ENCODE measurements at places on chromosomes 7 and 10. TPM values are rescaled to one million over a fixed set of nuclear protein-coding genes. Genes with fewer than 3 reads are reported as not detected.

DNA sequence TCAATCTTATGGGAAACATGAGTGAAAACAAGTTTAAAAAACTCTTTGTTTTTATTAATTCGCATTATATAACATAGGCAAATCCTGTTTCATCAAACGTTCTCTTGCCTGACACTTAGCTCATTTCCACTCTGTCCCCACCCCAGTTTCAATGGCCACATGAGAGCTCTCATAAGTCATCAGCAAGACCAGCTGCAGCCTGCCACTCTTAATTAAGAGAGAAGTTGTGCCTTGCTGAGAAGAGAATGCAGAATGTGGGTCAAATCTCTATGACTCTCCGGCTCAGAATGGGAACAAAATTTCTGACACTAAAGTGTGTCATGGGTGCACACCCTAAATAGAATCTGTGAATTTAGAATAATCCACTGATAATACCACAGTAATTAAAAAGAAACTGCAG, 39.6 kb downstream of the ASAH2 start:
- no peak for DNase-seq

The CALML5 gene
- not detected for polyA plus RNA-seq

The BTBD16 gene
- polyA plus RNA-seq, result not detected

DNA sequence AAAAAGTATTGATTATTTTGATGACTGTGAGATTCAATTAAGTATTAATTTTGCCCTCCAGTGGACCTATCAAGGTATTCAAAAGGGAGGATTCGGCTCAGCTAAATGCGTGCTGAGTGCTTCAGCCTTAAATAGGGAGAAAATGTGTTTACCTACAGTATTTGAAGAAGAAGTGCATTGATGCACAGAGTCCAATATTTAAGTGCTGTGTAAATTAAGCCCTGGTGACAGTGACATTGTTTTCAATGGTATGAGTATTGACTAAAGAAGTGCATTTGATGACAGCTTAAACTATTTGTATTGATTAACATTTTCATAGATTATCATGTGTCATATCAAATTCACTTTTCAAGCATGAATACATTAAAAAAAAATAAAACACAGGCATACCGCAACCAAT, 106.6 kb downstream of the POU6F2 start:
- no peak for DNase-seq

- no peak for DNase-seq
Measured at GRCh38 chr10:117186832-117187615, 10.3 kb upstream of the KCNK18 start.

The INTS1 gene
- polyA plus RNA-seq, result 66.2 TPM

GRCh38 chr7:118186501-118186900, 2.5 kb downstream of the LSM8 start:
- no peak for DNase-seq

DNA sequence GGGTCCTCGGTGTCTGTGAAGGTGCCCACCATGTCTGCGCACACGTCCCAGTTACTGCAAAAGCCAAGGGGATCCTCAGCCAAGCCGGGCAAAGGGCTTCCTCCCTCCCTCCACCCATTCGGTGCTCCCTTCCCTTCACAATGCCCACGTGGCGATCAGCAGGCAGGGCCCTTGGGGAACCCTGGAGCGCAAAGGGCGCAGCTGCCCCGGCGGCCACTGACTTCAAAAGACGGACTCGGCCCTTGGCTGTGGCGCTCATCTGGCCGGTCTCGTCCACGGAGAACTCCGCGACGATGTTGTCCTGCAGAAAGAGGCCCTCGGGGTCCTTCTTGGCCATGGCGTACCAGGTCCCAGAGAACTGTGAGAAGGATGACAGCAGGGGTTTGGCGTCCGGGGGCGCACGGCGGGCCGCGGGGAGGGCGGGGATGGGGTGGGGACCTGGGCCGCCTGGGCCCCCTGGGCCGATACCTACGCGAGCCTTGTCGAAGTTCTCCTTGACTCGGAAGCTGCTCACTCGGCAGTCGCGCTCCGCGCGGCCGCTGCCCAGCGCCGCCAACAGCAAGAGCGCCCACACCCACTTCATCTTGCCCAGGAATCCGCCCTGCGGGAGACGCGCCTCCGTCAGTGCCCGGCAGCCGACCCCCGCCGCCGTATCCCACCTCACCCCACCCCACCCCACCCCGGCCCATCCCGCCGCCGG, 439 bp downstream of the RBP4 start:
- DNase-seq, result no peak

- DNase-seq, result peak; percentile 68
Measured at GRCh38 chr10:11874568-11875493, 51.7 kb downstream of the PROSER2 start.

The COMTD1 gene
- polyA plus RNA-seq, result 4.3 TPM

- peak; percentile 42 for DNase-seq
Measured at GRCh38 chr10:688312-689120, 952 bp downstream of the DIP2C start.

The SPDYE1 gene
- polyA plus RNA-seq, result 2.2 TPM

- no peak for DNase-seq
Measured at GRCh38 chr7:68474661-68475216, 1123.5 kb upstream of the AUTS2 start.

DNA sequence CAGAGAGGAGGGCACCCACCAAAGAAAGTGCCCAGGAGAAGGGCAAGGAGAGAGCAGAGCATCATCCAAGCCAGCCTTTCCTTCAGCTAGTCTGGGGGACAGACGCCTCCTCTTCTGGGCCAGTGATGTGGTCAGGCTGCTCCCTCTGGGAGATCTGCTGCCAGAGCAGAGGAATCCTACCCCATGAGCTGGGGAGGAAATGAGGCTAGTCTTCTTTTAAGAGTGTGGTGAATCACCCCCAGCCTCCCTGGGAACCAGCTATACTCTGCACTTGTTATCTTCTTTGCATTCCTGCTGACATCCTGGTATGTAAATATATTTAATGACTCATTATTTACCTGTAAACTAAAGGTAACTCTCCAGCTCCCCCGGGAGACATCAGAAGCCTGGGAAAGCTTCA, 41.6 kb upstream of the EPHB6 start:
- no peak for DNase-seq

GRCh38 chr10:33306701-33307519, 27.6 kb downstream of the NRP1 start:
- no peak for DNase-seq

DNA sequence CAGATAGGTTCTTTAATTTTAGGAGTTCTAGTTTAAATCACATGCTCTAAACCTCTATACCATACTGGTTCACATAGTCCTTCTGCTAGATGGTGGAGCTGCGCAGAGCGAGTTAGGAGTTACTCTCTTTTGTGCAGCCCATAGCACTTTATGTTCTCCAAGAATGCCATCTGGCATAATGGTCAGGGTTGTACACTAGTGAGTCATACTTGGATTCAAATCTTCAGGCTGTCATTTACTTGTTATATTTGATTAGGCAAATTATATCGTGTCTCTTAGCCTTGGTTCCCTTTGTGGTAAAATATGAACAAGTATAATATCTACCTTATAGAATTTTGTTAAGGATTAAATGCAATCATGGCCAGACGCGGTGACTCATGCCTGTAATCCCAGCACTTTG, 1078.3 kb downstream of the NRG3 start:
- no peak for DNase-seq

The TECPR1 gene
- 27.4 TPM for polyA plus RNA-seq

The GALNT11 gene
- polyA plus RNA-seq, result 56.5 TPM

- no peak for DNase-seq
Measured at GRCh38 chr7:102925976-102926782, 13.4 kb downstream of the LRRC17 start.

GRCh38 chr7:12092499-12093130, 118.5 kb upstream of the TMEM106B start:
- no peak for DNase-seq

GRCh38 chr7:128672927-128673517, 930 bp downstream of the GARIN1A start:
- DNase-seq, result peak; percentile 33

DNA sequence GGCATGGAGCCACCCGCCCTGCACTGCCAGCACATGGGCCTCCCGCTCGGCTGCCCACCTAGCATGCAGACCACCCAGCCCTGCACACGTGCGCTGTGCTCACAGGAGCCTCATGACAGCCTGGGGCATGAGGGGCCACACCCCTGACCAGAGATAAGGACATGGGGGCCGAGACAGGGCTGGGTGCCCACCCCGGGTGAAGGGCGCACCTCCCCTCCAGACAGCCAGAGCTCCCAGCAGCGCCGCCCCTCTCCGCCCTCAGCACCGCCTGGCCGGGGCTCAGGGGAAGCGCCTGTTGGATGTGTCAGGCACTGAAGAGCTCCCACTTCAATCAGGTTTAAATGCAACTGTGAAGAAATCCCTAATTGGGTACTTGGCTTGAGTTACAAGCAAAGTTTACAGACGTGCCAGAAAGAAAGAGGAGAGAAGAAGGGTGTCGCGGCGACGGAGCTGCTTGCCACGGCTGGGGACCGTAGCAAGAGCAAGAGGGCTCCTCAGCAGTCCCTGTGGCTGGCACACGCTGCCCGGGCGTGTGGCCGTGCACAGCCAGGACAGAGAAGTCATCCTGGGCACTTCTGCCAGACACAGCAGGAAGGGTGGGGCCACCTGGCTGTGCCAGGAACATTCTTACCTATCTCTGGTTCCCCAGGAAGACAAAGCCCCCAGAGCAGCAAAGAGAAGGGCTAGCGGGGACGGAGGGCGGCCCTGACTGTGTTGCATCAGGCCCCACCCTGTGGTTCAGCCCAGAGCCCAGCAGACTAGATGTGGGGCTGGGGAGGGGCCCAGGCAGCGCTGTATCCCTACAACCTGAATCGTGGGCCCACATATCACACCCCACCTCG, 247.4 kb downstream of the ELFN1 start:
- peak; percentile 34 for DNase-seq

- DNase-seq, result no peak
Measured at GRCh38 chr10:49746626-49747302, 15.4 kb downstream of the OGDHL start.

The SPACDR gene
- 3.6 TPM for polyA plus RNA-seq

The NME8 gene
- polyA plus RNA-seq, result not detected

DNA sequence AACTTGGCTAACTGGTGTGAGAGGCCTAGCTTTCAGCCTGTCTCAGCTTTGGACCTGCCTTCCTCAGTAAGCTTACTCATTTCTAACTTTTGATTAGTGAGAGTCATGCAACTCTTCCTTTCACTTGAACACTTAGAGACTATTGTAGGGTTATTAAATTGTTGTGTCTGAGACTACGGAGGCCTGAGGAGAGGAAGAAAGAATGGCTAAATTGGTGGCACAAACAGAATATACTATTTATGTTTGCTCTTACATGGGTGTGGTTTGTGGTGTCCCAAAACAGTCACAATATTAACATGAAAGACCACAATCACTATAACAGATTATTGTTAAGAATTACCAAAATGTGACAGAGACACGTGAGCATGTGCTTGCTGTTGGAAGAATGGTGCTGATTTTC, 82.1 kb downstream of the TRIM24 start:
- no peak for DNase-seq

GRCh38 chr10:124071141-124071540, 22.3 kb downstream of the CHST15 start:
- DNase-seq, result no peak

The ITPRIP gene
- 17.7 TPM for polyA plus RNA-seq

DNA sequence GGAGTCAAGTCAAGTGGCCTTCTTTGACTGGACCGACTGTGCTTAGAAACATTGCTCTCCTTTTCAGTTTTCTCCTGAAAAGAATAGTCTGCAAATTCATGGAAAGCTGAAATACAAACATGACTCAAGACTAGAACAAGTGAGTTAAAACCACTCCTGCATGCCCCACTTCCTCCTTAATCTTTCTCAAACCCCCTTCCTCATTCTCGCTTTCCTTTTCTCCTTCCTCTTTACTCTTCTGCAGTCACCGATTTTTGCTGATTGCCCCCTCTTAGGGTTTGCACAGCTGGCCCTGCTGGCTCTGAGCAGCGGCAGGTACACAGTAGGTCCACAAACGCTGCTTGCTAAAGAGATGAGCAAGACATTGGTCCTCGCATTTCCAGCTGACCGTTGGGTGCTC, 34.8 kb upstream of the MKI67 start:
- DNase-seq, result no peak

GRCh38 chr7:105831824-105832535, 44.4 kb downstream of the ATXN7L1 start:
- DNase-seq, result no peak

GRCh38 chr7:105664816-105665525, 83.7 kb upstream of the EFCAB10 start:
- no peak for DNase-seq

DNA sequence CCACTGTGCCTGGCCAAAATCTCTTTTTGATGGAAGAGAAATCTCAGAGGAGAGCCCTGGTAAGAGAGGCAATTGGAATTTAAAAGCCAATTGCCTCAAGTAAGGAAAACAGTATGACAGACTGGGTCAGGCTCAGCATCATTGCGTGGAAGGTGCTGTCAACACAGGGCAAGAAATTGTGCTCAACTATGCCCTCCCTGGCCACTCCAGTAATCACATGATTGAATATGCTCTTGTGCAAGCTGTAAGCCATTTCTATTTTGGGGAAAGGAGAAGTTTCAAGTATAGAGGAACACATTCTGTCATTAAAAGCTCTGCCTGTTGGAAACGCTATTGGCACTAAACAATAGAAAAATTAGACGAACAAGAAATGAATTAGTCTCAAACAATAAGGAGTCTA, 1127.7 kb downstream of the REEP3 start:
- DNase-seq, result no peak

DNA sequence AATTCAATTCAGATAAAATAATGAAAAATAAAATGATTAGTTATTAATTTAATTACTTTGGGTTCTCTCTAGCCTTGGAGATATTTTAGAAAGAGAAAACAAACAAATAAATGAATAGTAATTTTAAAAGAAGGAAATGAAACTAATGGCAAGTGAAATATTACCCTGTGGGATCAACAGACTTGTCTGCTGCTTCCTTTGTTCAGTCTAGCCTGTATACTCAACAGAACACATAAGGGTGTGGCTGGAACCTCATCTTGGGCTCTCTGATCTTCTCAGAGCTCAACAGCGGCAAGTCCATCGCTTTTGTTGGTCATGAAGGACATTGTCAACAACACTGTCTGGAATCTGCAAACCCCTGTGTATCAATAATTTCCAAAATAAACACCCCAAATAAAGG, 904.9 kb downstream of the IPMK start:
- no peak for DNase-seq

The TCERG1L gene
- polyA plus RNA-seq, result 0.35 TPM

DNA sequence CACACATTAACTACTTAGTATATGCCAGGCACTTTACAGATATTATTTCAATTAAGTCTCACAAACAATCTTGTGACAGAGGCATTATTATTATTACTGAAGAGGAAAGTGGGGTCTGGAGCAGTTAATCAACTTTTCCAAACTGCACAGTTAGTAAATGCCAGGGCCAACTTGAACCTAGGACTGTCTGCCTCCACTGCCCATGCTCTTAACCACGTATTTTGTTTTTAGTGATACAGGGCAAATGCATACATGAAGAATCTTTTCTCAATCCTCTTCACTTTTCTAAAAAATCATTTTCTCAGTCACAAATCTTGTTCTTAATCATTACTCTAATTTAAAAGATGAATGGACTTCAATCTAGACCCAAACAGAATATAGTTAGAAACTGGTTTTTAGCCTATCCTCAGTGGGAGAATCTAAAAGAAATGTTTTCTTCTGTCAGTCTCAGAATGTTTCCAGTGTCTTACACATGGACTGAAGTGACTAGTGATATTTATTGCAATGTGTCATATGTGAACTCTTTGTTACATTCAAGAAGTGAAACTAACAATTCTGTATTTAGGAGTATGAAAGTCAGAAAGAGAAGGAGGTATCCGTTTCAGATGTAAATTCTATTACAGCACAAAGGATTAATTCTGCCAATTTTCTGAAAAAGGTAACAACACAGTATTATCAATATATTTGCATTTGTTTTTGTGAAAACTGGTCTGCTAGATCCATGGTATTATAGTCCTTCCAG, 55.5 kb upstream of the CCNJ start:
- DNase-seq, result no peak

- DNase-seq, result no peak
Measured at GRCh38 chr10:102517553-102517952, 13.8 kb downstream of the SUFU start.

The RSBN1L gene
- polyA plus RNA-seq, result 40.7 TPM
